ENCODE measurements at places on chromosomes 6 and 20.
A peak's percentile ranks its signal among the peaks of the same experiment; 100 is the strongest.

GRCh38 chr6:101676187-101676586 is 282.7 kb downstream of the GRIK2 start:
- no peak for DNase-seq

DNA sequence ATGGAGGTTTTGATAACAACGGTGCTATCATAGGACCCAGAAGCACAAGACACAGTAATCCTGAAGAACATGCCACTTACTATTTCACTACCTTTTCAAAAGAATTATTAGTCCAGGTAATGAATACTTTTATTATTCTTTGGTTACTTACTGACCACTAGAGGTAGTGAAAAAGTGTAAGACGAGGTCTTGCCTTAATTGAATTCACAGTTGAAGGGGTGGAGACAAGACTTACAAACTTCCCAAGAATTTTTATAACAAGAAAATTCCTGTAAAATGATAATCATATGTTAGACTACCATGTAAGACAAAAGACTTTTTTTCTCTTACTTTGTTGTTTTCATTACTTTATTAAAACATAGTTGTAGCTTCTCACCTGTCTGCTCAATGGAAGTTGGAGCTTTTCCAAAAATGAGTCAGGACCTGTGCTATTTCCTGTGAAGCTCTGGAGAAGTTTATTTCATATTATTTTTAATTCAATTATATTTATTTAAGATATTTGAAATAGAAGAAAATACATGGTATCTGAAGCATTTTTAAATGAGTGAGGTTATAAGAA is 52.4 kb downstream of the DOP1A start:
- no peak for DNase-seq

DNA sequence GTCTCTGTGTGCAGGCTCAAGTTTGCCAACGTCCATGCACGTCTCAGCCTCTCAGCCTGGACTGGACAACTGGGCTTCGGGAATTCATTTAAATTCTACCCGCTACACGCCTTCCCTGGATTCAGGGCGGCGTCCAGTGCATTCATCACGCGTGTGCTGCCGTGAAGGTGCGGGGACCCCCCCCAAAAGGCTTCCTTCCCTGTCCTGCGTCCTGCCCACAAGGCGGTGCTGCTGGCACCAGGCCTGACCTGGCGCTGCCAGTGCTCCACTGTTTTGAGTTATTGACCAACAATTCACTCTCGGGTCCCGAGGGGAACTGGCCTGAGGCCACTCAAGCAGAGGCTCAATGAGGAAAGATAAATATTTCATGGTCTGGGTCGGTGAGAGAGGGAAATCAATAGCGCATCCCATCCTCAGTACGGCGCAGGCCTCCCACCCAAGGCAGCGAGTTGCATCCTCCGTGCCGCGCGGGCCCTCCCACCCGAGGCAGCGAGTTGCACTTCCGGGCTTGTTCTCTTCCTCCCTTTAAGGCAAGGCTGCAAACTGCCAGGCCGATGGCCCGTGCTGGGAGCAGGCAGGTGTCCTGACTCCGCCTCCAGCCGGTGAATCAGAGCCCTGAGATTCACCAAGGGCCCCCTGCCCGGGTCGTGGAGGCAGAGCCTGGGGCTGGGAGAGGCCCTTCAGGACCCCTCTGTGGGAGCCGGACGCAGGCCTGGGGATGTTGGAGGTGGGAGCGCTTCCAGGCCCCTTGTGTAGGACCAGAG is 22.8 kb upstream of the BHLHE23 start:
- peak; percentile 58 for DNase-seq

GRCh38 chr6:22667855-22668254 is 98.5 kb downstream of the HDGFL1 start:
- DNase-seq = no peak

GRCh38 chr6:99183066-99183465 is 166.4 kb downstream of the FAXC start:
- DNase-seq = no peak
